Fibroblast of skin of back (primary cell): ENCODE measurements at places on chromosomes 4 and X.

DNA sequence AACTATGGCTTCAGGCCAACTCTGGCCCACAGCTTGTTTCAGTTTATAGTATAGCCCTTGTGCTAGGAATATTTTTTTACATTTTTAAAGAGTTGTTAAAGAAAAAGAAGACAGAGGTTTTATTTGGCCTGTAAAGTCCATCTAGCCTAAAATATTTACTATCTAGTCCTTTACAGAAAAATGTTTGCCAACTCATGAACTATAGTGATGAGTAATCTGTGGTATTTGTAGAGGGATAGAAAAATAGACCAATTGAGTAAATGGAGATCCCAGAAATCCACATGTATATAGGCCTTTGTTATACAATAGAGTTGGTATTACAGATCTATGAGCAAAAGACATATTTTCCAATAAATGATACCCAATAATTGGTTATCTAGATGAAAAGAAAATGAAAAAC, 288.7 kb downstream of the PRDM5 start:
- peak; percentile 49 for DNase-seq

DNA sequence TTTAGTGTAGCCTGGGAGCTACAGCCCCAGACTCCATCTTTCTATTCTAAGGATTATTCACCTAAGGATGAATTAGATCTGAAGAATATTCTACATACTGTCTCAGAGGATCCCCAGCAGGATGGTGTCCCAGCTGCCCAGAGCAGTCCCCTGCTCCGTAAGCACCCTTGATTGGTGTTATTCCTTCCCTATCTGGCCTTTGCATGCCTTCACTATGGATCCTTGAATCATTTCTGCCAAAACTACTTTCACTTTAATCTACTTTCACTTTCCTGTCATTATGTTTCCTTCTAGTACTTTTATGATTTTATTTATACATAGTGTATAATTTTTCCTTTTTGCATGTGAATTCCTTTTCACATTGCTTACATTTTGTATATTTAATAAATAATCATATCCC, 39.2 kb downstream of the ARHGAP24 start:
- no peak for DNase-seq

DNA sequence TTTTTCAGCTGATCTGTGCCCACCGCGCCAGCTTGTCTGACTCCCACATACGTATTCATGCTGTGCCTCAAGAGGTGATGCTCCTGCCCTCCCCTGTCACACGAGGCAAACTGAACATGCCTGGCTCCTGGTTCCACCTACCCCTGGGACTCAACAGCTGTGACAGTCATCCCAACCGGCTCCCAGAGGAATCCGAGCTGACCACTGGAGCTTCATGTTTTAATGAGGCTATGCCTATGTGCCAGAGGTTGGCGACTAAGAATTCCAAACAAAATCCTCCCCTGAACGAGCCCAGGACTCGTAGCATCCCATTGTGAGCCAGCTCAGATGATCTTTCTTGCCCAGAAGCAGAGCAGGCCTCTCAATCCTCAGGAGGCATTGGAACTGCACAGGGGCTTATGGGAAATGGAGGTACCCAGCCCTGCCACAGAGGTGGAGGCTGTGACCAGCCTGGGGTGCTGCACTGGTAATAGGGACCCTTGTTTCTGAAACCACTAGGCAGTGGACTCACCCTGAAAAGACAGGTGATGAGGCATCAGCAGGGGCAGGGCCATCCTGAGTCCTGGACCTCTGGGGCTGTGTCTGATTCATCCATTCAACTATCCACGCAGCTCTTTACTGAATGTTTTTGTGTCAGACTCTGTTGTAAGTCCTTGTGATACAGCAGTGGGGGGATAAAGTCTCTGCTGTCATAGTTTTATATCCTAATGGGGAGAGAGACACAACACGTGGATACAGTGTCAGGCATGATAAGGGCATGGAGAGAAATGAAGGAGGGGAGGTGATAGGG, 325.0 kb downstream of the EVC2 start:
- peak; percentile 63 for DNase-seq

DNA sequence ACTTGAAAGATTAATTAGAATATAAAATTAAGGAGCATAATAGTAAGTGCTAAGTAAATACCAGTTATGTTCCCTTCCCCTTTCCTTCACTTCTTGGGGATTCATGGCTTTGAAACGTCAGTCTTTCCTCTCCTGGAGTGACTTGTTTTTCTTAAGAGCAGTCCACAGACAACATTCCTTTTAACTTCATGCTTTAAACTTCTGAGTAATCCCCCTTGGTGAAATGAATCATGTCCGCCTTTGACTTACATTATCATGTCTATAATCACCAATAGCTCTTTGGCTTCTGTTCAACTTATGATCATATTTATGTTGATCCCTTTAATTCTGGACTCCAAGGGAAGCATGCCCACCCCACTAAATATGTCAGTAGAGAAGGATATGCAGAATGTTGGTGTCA, 1012.1 kb upstream of the SLIT2 start:
- peak; percentile 89 for DNase-seq

- DNase-seq = no peak
These were observed 20.3 kb upstream of the PDCL2 start for GRCh38 chr4:55612341-55612740.

- DNase-seq = no peak
These were observed 47.8 kb upstream of the DUSP21 start for GRCh38 chrX:44795945-44796450.

- DNase-seq = no peak
These were observed 1002.5 kb upstream of the LCORL start for GRCh38 chr4:19024047-19024446.

DNA sequence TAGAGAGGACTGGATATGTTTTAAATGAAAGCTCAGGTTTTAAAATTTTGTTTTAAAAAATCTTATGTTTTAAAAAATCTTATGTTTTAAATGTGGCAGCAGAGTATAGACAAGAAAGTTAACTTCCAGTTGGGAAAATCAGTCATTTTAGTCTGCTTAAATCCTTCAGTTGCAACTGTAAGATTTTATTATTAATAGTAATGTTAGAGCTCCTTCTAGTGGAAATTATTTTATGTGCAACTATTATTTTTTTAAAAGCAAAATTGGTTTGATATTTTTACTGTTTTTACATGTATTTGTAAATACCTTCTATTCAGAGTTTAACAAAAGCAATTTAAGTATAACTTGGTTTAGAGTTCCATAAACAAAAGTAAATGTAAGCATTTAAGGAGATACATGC, 8.5 kb upstream of the NUDT6 start:
- DNase-seq = peak; percentile 16

GRCh38 chr4:117817301-117817700, 217.0 kb upstream of the NDST3 start:
- peak; percentile 38 for DNase-seq

DNA sequence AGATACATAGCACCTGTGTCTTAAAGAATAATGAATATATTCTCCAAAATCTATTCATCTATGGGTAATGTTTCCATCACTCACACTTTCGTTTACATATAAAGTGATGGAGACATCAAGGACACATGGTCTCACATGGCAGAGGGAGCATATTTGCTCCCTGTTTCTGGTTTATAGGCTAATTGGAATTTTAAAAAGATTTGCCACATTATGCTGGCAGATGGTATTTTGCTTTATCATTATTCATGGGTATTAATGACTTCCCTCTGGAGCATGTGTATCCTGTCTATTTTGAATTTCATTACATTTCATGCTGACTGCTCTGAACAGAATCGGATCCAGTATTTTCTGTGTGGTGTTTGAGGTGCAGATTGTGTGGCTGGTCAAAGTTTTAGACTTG, 79.0 kb downstream of the PDGFRA start:
- no peak for DNase-seq

- DNase-seq = no peak
These were observed 18.4 kb upstream of the FAM47E start for GRCh38 chr4:76233083-76233482.

DNA sequence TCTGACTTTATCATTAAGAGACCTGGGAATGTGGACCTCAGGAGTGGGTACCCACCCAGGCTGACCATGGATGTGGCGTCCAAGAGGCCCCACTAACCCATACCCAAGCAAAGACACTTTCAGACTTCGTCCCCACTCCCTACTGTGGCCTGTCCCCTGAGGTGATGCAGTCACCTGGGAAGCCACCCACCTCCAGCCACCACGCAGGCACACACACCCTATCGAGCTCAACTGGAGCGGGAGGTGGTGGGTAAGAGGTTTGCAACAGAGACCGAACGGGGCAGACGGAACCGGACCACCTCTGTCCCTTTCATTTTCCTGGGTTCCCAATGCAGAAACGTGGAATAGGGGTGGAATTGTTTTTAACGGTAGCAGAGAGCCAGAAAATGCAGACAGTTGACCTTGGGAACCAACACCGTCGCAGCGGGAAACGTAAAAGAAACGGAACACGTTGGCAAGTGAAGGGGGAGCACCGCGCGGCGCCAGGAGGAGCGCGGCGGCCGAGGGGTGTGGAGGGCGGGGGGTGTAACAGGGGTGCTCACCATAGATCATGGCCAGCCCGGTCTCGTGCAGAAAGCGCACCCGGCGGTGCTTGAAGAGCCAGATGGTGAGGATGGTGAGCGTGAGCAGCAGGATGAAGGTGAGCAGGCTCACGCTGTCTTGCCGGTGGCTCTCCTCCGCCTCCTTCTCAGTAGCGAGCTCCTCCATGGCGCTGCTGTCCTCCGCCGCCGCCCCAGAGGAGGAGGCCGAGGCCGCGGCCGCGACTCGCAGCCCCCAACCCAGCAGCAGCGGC, 559 bp downstream of the SLC9A7 start:
- no peak for DNase-seq

GRCh38 chr4:128364565-128364964, 77.0 kb upstream of the PGRMC2 start:
- DNase-seq = no peak

- no peak for DNase-seq
These were observed 173.5 kb downstream of the DCLK2 start for GRCh38 chr4:150251752-150252190.

DNA sequence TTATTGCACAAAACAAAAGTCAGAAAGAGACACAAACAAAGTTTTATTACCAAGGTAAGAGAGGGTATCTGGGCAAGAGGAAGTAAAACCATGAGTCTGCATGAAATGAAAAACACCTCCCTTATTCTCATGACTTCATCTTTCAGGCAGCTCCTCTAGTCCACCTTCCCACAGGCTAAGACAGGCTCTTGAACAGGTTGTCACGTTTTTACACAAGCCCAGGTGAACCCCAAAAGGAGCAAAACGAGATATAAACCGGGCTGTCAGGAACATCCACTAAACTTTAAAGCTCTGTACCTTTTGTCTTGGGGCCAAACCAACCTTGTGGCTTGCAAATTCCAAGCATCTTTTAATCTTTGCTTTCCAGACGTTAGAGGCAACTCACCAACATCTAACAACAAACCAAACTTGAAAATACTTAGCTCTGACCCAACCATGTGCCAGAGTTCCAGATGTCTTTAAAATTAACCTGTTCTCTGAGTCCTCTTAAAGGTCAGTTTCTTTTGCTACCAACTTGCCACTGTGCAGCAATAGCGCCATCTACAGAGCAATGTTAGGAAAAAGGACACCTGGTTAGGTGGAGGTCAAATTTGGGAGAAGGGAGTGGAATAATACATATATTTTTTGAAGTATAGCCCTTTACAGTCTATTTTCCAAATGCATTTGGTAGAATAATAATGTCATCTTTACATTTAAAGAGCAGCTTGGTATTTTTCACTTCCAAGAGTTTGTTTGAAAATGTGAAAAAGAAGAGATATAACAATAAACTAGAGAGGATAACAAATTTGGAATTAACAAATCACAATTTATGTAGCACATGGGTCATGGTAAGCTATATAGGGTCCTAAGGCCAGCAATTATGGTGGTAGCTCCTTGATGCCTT, 73.1 kb downstream of the QRFPR start:
- DNase-seq = peak; percentile 40

- no peak for DNase-seq
These were observed 11.6 kb downstream of the RBMX2 start for GRCh38 chrX:130413415-130413814.

- DNase-seq = peak; percentile 90
These were observed 298.2 kb upstream of the ARSJ start for GRCh38 chr4:114277690-114278089.

DNA sequence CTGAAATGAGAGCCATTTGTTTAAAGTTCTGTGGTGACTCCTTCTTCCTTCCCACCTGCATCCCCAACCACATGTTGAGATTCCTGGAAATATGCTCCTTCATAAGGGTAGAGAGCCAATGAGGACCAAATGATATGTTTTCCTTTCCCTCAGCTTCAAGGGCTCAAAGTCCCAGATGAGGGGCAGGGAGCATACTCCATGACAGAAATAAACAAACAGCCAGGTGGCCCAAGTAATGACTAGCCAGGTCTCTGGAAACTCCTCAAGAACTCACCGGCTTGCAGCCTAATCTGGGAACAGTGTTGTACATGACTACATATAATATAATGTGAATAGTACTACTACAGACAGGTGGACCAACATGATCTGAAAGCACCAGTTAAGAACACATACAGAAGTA, 392.3 kb downstream of the PACRGL start:
- no peak for DNase-seq

DNA sequence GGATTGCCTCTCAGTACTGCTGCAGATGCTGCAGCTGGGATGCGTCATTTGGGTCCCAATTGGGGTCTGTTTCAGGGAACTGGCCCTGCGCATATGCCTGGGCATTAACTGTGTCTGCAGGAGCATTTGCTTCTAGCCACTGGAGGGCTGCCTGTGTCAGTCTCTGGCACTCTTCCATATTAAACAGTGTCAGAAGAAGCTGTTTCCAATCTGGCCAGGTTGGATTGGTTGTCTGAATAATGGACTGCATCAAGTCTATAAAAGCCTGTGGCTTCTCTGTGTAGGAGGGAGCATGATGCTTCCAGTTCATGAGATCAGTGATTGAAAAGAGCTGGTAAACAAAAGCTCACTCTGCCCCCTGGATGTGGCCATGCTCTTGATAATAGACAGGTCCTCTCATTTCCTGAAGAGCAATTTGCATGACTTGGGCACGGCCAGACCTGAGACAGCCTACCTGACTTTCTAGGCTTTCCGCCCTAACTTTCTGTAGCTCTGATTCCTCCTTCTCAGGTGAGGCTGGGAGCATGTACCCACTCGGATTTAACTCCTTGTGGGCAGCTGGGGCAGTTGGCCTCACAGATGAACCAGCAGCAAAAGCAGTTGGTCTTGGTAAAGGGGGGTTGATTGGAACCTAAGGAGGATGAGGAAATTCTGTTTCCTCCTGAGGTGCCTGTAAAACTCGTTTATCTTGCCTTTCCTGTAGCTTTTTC, 29.2 kb downstream of the SULT1E1 start:
- DNase-seq = peak; percentile 54

DNA sequence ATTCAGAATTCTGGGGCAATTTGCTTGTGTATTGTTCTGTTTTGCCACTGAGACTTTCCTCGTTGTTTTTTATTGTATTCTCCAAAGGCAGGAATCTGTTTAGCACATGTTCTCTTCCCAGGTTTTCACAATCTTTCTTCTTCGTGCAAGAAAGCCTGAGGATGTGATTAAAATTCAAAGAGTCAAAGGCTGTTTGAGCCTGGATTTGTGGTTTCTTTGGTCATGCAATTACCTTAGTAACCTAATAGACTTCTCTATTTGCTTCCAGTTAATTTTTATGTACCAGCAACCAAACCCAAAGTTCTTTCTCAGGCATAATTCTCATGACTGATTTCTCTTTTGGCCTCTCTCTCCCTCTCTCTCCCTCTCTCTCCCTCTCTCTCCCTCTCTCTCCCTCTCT, 1420.1 kb upstream of the TENM3 start:
- DNase-seq = no peak
